ENCODE measurements at places on chromosomes 2 and 18.

DNA sequence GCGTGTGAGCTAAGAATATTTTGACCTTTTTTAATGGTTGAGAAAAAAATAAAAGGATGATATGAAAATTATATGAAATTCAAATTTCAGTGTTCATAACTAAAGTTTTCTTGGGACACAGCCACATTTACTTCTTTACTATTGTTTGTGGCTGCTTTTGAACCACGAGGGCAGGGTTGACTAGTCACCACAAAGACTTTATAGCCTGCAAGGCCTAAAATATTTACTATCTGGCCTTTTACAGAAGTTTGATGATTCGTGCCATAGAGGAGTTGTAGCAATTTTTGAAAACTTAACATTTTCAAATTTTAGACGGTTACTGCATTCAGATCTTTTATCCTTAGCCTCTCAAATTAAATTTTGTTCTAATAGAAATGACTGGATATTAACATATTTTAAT, 69.9 kb downstream of the LIMS1 start:
- no peak for DNase-seq

DNA sequence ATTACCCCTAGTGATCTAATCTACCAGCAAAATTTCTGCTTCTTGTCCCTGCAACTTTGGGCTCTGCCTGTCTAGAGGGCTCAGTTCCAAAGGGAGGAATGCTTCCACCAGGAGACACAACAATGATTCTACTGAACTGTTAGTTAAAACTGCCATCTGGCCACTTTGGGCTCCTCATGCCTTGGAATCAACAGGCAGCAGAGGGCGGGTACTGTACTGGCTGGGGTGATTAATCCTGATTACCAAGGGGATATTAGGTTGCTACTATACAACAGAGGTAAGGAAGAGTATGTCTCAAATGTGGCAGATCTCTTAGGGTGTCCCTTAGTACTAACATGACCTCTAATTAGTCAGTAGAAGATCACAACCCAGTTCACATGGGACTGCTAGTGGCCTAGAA, 21.4 kb downstream of the HADHA start:
- DNase-seq: no peak

GRCh38 chr2:239226677-239227581, 173.9 kb downstream of the HDAC4 start:
- DNase-seq: no peak

GRCh38 chr2:235669269-235669831, 175.5 kb downstream of the AGAP1 start:
- DNase-seq: peak; percentile 34

- no peak for DNase-seq
Measured at GRCh38 chr18:26556573-26556972, 8.2 kb upstream of the KCTD1 start.

GRCh38 chr2:885230-886071, 65.2 kb upstream of the SNTG2 start:
- DNase-seq: no peak

- DNase-seq: no peak
Measured at GRCh38 chr18:26429535-26430226, 118.7 kb downstream of the KCTD1 start.
